ENCODE measurements at places on chromosomes 6 and 20.

DNA sequence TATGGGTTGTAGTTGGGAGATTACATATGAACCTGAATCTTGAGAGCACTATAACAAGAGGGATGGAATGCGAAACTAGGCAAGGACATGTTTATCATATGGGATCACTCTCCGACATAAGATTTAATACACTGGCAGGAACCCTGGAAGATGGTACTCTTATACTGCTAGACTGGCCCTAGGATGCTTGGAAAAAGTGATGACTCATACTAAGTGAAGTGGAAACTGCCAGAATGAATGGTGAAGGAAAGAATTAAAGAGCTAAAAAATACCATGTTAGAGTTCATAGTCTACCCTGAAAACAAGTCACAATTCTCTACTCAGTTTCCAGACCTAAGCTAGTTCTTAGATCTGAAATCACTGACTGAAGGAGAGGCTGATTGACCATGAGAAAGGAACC, 45.5 kb upstream of the THEMIS start:
- DNase-seq, result no peak

GRCh38 chr6:20647585-20647984, 113.3 kb downstream of the CDKAL1 start:
- DNase-seq, result no peak

DNA sequence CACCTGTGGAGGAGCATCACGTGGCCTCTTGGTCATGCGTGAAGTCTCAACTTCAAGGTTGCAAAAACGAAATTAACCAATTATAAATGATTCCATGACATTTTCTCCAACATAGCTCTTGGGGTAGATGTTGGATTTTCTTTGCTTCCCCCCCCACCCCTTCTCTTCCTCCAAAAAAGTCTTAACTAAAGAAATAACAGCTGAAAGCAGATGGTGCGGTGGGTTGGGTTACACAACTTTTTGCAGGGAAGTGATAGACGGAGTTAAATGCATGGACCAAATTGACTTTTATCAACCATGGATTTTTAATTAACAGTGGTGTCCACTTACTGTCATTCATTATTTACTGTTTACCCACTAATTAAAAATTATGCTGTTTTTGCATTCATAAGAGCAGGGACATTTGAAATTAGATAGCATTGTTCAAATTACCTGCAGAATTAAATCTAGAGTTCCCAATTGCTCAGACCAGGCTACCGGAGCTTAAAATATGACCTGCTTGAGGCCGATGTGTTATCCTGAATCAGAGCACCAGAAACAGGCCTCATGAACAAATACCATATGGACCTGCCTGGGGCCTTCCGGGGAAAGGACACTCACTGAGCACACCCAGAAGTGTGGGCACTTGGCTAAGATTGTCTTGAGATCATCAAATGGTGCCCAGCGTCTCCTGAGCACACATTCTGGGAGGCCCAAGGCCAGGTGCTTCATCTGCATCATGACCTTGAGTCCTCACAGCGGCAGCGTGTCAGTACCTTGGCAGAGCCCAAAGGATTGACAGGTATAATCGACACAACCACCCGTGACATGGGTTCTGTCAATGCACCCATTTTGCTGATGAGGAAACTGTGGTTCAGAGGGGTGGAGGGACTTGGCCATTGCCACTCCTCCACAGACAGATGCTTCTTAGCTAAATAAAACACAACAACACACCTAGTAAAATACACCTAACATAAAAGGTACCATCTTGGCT, 41.5 kb downstream of the APCDD1L start:
- DNase-seq, result no peak

DNA sequence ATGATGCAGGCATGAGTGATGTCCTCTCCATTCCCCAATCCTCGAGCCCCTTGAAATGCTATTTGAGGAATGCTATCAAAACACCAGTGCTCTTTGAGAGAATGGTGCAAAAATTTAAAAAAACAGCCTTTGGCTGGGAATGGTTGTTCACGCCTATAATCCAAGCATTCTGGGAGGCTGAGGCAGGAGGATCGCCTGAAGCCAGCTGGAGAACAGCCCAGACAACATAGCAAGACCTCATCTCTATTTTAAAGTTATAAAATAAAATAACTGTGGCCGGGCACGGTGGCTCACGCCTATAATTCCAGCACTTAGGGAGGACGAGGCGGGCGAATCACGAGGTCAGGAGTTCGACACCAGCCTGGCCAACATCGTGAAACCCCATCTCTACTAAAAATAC, 4.2 kb upstream of the VARS1 start:
- DNase-seq, result no peak

GRCh38 chr6:98970469-98970868, 22.7 kb upstream of the FBXL4 start:
- DNase-seq, result no peak

DNA sequence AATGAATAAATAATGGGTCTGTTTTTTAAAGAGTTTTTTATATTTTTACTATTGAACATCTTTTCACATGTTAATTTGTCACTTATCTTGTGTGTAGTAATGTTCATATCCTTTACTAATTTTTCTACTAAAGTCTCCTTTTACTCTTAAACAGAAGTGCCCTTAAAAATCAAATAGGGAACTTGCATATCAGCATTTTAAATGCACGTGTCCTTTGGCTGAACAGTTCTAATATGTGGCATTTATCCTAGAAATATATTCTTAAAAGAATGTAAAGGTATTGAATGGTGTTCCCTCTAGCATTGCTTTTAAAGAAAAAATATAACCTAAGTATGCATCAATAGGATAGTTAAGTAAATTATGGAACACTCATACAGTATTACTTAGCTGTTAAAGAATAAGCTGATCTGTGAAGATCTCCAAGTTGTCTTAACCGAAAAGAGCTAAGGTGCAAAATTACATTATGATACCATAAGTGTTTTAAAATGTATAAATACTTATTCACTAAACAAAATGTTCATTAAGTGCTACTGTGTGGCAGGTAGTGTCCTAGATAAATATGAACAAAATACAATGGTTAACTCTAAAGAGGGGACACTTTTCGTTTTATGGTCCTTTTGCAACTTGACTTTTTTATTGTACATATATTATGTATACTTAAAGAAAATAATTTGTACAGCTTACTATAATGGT, 631 bp upstream of the PGBD1 start:
- no peak for DNase-seq

- no peak for DNase-seq
Observed at GRCh38 chr20:56032251-56032650, 26.9 kb upstream of the CBLN4 start.

GRCh38 chr6:132763269-132763668, 5.6 kb upstream of the VNN2 start:
- no peak for DNase-seq

DNA sequence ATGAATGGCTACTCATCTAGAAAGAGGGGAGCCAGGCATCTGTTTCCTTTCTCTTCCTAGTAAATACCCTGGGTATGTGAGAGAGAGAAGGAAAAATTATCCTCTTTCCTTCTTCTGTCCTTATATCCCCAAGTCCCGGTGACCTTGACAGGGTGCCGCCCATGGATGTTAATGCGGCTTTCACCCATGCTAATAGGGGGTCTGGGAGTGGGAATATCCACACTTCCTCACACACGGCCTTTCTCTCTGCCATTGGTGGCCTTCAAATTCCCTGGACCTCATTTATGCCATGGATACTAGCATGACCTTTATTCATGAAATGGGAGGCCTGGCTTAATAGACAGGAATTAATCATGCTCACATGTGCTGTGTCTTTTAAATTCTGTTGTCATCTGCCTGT, 159.0 kb upstream of the NOX3 start:
- no peak for DNase-seq

DNA sequence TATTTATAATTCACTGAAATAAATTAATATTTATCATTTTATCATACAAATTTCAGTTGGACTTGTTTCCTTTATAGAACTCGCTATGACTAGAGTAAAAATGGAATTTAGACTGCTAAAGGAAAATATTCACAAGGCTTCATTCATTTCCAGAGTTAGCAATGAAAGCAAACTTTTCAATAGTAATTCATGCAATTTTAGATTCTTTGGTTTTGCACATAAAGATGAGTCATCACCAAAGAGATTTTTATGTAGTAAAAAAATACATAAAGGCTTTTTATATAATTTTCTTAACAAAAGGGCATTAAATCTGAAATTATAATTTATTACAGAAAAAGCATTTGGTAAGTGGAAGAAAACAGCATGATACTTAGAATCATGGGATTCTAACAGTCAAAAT, 37.2 kb upstream of the STXBP5 start:
- DNase-seq, result no peak
